Heart right ventricle (tissue), 16 donors: ENCODE measurements at places on chromosomes 6 and 20. TPM values are rescaled to one million over a fixed set of nuclear protein-coding genes. Genes with fewer than 3 reads are reported as not detected.

The TNFRSF6B gene
- 1.2 TPM for total RNA-seq

DNA sequence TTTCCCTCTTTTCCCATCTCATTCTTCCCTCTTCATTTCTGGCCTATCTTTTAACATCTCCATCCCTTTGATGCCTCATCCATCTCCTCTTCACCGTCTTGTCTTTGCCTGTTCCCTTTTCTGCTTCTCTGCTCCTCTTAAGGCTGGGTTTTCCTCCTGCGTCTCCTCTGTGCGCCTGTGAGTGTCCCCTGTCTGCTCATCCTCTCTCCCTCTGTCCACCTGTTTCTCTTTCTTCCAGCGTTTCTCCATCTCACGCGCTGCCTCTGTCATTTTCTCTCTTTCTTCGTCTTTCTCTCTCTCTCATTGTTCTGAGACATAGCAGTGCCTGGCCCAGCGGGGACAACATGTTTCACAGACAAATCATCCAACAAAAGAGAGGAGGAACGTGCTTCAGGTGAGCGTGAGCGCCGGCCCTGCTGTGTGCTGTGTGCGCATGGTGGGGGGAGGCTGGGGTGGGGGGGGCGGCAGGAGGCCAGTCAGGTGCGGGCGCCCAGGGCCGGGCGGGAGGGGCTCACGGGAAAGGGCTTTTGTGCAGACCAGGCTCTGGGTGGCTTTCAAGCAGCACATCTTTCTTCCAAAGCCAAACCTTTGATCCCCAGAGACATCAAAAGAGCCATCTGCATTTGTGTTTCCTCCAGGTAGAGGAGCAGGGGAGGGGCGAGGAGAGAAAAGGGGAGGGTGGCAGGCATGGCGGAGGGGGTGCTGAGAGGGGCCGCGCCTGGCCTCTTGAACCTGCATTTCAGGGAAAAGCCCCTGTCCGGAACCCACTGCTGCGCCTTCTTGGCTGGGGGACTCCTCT is 121.3 kb downstream of the VEGFA start:
- no peak for DNase-seq

GRCh38 chr20:47487175-47487917 is 14.3 kb upstream of the NCOA3 start:
- no peak for DNase-seq

DNA sequence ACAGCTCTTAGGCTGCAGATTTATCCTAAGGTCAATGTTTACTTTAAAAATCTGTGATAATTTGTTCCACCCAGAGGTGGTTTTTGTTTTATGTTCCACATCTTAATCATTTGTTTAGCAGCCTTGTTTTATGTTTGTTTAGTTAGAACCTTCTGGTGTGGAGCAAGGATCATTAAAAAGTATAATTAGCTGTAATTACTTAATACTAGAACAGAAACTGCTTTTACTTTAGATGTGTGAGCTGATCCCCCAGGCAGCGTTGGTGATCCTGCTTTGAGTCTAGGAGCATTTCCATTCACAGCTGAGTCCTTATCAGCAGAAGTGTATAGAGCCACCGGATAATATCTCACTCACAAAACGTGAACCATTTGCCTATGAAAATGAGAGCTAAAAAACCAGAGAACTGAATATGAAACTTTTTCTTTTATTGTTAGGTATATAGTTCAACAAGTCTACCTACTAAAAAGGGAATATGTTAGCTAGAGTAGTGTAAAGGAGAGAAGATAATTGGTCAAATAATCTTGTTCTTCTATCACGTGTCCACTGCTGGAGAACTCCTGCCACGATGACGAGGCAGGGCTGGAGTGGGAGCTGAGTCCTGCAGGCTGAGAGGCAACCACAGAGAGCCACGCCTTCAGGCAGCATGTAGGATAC is 78.5 kb downstream of the TRMT11 start:
- DNase-seq, result no peak

GRCh38 chr20:49584418-49585382 is 16.8 kb upstream of the PTGIS start:
- DNase-seq, result no peak
